Pulmonary artery endothelial cell (primary cell): ENCODE measurements at places on chromosomes 3 and 15. TPM values are rescaled to one million over a fixed set of nuclear protein-coding genes. Genes with fewer than 3 reads are reported as not detected.

- DNase-seq = no peak
Observed at GRCh38 chr3:120604382-120604781, 8.2 kb downstream of the NDUFB4 start.

ARL8B gene
- total RNA-seq = 47.3 and 48.6 TPM in 2 replicates

- DNase-seq = no peak
Observed at GRCh38 chr3:106255870-106256248, 387.0 kb upstream of the CBLB start.

GRCh38 chr15:90191794-90192509, 9.2 kb upstream of the SEMA4B start:
- no peak for DNase-seq

GRCh38 chr15:25869701-25870100, 6.6 kb upstream of the ATP10A start:
- no peak for DNase-seq
